ENCODE measurements at places on chromosomes 2 and 18. TPM values are rescaled to one million over a fixed set of nuclear protein-coding genes. Genes with fewer than 3 reads are reported as not detected.

The DPYSL5 gene
- not detected for total RNA-seq

The ABCG8 gene
- not detected for total RNA-seq

The ZSWIM2 gene
- total RNA-seq, result 1.2 TPM

The IL1R1 gene
- total RNA-seq, result 407 TPM

The CRYGC gene
- not detected for total RNA-seq

The CHRNG gene
- total RNA-seq, result not detected

The DIPK1C gene
- not detected for total RNA-seq

The TTR gene
- total RNA-seq, result not detected

The GRHL1 gene
- 18.0 TPM for total RNA-seq

The CYBRD1 gene
- total RNA-seq, result 172 TPM

The XIRP2 gene
- total RNA-seq, result not detected

The AP1S3 gene
- total RNA-seq, result 0.61 TPM

The LDLRAD4 gene
- 39.6 TPM for total RNA-seq

The GATA6 gene
- 26.6 TPM for total RNA-seq

The SKA1 gene
- not detected for total RNA-seq

The UGT1A3 gene
- not detected for total RNA-seq

The WIPF1 gene
- total RNA-seq, result 84.0 TPM

The ACADL gene
- total RNA-seq, result 10.9 TPM
